PC-3 (cell line): ENCODE measurements at places on chromosomes 2 and 18. TPM values are rescaled to one million over a fixed set of nuclear protein-coding genes. Genes with fewer than 3 reads are reported as not detected.

DNA sequence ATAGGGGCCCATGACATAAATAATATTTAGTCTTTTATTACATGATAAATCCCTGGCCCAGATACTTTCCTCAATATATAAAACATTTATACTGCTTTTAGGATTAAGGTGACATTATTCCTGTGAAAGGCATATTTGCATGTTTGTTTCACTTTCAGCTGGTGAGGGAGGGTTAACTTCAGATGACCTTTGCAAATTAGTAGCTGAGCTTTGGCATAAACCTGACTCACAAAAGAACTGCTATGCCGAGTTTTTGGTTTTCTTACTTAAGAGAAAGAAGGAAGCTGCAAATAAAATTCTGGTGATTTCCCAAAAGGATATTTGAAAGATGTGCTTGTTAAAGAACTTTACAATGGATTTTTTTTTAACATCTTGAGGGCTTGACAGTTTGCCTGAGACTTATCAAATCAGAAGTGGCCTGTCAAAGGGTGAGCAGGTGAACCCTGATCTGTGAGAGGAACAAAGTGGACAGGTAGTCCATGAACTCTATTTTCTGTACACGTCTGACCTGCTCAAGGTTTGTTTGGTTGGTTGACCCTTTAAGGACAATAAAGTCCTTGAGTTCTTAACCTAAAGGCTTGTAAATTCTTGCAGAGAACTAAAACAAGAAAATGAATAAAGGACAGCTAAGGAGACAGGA is 93.5 kb downstream of the FAM124B start:
- no peak overlapping the region for H3K4me3 ChIP-seq
- no peaks in the 10 kb centered on the region for H3K36me3 ChIP-seq
- H3K4me1 ChIP-seq = peaks cover 9% of the 10 kb centered on the region; the same call in 1 of the 2 replicates
- H3K27me3 ChIP-seq = no peaks in the 10 kb centered on the region
- H3K27ac ChIP-seq = no peak overlapping the region

- no peaks in the 10 kb centered on the region for H3K4me1 ChIP-seq
- no peak for DNase-seq
- H3K36me3 ChIP-seq = no peaks in the 10 kb centered on the region
- no peak overlapping the region for H3K27ac ChIP-seq
- no peaks in the 10 kb centered on the region for H3K27me3 ChIP-seq
Observed at GRCh38 chr2:50943791-50944190, 88.1 kb downstream of the NRXN1 start.

DNA sequence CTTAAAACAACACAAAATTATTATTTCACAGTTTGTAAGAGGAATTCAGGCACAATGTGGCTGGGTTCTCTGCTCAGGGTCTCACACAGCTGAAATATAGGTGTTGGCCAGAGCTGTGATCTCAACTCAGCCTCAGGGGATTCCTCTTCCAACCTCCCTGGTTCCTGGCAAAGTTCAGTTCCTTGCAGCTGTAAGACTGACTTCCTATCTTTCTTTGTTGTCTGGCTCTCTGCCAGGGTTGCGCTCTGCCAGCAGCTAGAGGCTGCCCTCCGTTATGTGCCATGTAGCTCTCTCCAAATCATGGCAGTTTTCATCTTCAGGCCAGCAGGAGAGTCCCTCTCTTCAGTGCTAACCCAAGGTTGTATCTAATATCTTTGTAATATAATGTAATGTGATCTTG is 272.5 kb upstream of the KCNJ3 start:
- no peaks in the 10 kb centered on the region for H3K4me1 ChIP-seq
- no peaks in the 10 kb centered on the region for H3K36me3 ChIP-seq
- H3K27ac ChIP-seq = no peak overlapping the region
- H3K27me3 ChIP-seq = no peaks in the 10 kb centered on the region
- H3K4me3 ChIP-seq = no peak overlapping the region

DNA sequence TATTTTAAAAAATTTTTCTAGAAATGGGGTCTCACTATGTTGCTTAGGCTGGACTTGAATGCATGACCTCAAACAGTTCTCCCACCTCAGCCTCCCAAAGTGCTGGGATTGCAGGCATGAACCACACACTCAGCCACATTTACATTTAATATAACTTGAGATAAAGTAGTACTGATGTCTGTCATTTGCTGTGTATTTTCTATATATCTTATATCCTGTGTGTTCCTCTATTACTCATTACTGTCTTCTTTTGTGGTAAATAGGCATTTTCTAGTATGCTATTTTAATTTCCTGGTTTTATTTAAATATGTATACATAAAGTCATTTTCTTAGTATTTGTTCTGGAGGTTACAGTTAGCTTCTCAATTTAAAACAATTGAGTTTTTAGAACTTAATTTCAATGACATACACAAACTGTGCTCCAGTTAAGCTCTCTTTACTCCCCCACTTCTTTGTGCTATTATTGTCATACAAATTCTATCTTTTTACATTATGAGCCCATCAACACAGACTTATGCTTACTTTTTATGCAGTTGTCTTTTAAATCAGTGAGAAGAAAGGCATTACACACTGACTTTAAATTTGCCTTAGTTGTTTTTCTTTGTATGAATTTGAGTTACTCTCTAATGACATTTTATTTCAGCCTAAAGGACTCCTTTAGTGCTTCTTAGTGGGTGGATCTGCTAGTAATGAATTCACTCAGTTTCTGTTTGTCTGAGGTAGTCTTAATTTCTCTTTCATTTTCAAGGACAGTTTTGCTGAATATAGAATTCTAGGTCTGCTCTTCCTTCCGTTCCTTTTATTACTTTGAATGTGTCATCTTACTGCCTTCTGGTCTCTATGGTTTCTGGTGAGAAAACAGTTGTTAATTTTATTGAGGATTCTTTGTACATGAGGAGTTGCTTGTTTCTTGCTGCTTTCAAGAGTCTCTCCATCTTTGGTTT is 6.2 kb upstream of the INPP4A start:
- DNase-seq = no peak
- H3K36me3 ChIP-seq = no peaks in the 10 kb centered on the region
- no peak overlapping the region for H3K27ac ChIP-seq
- H3K4me3 ChIP-seq = no peak overlapping the region
- H3K27me3 ChIP-seq = no peaks in the 10 kb centered on the region

The LIMS4 gene
- 0.33 TPM in 1 of 2 replicates, not detected in the other for total RNA-seq

The VAMP5 gene
- total RNA-seq = 0.40 TPM in 1 of 2 replicates, not detected in the other
